ENCODE measurements at places on chromosomes 1 and 21.

DNA sequence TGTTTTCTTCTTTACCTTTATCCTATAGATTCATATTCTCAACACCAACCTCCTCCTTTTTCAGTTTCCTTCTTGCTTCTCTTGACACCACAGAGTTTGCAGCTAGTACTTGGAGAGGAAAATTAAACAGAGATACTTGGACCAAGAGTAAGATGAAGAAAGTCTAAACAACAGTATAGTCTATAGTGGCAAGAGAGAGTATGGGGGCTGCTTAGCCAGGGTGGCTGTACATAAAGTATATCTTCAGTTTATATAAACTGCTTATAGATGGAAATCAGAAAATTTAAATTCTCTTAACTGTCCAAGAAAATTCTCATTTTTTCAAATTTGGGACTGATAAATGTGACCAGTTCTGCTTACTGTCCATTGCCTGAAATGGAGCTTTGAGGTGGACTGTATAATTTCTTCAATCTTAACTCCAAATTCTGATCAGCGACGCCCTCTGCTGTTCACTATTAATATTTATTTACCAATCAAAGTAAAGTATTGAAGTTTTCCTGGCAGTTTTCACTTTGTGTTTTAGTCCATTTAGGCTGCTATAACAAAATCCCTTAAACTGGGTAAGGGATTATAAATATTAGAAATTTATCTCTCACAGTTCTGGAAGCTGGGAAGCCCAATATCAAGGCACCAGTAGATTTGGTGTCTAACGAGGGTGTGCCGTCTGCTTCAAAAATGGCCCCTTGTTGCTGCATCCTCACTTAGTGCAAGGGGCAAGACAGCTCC, 14.8 kb upstream of the METTL18 start:
- DNase-seq = peak; percentile 41

- no peak for DNase-seq
These were observed 1.3 kb downstream of the KMO start for GRCh38 chr1:241533326-241534115.

DNA sequence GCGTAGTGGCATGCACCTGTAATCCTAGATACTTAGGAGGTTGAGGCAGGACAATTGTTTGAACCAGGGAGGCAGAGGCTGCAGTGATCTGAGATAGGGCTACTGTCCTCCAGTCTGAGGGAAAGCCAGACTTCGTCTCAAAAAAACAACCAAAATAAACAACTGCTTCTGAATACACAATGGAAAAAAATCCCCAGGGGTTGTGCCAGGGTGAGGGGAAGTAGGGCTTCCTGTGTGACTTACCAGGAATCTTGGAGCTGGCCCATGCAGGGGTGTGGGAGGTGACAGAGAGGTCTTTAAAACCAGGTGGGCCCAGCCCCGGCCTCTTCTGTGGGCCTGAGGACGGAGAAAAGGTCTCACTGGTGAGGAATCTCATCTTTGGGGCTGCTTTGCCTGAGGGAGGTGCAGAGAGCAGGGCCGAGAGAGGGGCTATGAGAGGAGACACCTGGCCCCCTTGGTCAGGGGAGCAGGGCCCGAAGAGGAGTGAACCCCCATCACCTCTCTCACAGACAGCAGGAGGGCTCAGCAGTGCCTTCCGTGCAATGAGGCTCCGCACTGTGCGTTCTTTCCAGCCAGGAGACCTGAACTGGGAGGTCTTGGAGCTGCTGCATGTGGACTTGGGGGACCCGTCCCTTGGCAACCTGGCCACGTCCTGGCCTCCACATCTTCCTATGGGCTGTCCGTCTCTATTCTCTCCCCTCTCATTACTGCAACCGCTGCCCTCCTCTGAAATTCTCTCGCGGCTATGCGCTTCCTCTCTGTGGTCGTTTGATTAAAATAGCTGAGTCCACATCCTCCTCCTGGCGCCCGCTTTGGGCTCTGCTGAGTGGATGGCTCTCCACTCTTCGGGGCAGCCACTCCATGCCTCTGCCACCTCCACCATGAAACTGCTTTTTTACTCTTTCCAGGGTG, 10.7 kb downstream of the PLA2G5 start:
- DNase-seq = no peak

GRCh38 chr1:36124404-36125128, 456 bp downstream of the COL8A2 start:
- no peak for DNase-seq

GRCh38 chr1:202854787-202855186, 34.2 kb downstream of the RABIF start:
- no peak for DNase-seq

- DNase-seq = no peak
These were observed 17.6 kb downstream of the SHISA4 start for GRCh38 chr1:201906336-201906735.

DNA sequence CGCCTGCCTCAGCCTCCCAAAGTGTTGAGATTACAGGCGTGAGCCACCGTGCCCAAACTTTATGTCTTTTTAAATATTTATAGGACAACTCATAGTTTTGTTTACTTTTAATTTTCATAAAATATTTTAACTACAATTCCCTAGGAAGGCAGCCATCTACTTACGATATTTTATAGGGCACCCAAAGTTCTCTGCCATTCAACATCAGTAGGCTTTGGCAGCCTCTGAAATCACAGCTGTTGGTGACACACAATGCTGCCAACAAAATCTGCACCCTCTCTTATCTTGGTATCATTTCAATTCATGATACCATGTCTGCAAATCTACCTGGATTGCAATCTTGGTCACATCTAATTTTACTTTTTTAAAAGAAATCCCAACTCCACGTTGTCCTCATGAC, 27.1 kb upstream of the ERO1B start:
- DNase-seq = no peak

GRCh38 chr1:31397360-31398095, 15.5 kb upstream of the SERINC2 start:
- peak; percentile 74 for DNase-seq

DNA sequence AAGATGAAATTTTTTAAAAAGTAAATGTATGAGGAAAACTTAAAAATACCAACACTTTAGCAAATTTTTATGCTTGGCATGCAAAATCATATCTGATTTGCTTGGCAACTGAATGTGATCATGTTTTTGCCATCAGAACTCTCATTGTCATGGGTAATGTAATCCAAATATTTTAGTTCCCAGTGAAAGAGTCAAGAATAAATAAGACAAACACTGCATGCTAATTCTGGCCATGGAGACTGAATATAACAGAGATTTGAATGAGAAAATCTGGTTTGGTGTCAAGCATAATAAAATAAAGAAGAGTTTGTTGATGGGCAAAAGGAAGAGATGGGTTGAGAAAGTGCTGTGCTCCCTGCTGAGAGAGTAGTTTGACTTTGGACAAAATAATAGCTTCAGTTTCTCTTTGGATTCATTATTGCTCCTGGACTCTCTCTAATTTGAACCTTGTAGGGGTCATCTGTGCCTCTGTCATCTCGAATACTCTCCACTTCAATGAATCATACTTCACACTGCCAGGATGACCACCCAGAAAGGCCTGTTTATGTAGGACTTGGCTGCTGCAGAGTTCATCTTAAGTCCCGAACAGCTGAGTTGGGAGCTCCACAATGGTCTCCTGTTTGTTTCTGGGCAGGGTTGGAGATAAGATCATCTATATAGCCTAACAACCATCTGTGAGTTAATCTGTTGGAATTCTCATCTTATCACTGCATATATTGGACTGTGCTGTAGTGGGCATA, 34.4 kb downstream of the ADAMTS1 start:
- DNase-seq = no peak

DNA sequence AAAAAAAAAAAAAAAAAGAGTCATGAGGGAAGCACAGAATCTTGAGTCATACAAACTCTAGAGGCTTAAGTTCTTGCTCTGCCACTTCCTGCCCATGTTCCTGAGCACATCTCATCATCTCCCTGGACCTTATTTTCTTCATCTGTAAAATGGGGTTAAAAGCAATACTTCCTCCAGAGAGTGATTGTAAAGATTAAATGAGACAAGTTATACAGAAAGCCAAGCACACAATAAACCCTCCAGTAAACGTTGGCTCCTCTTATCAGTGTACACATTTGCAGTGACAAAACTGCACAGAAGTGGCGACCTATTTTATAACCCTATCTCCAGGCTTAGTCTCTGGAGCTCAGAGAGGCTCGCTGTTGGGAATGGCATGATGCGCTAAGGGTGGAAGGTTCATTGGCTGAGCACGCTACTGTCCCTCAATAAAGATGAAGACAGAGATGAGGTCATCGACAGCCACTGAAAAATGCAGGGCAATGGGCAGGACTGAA, 82.1 kb downstream of the RRAGC start:
- no peak for DNase-seq

DNA sequence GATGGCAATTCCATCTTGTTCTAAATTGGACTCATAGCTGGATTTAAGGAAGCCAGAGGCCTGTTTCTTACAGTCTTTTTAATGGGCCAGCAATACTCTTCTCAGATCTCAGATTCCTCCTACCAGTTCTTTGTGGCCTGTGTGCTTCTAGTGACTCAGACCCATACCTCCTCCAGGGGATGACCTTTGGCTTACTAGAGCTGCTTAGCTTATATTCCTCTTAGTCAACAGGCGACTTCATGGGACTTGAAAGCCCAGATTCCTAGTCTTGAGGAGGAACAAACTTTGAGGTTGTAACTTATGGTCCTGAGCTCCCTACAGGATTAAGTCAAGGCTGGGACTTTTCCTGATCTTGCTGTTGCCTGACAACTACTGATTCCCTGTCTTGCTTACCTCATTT, 12.4 kb upstream of the PAPPA2 start:
- no peak for DNase-seq

- DNase-seq = peak; percentile 90
These were observed 13.0 kb downstream of the IFI6 start for GRCh38 chr1:27658951-27659496.

GRCh38 chr1:38433084-38433722, 386.6 kb upstream of the POU3F1 start:
- no peak for DNase-seq

- peak; percentile 43 for DNase-seq
These were observed 45.9 kb downstream of the KIAA0040 start for GRCh38 chr1:175146529-175147213.

GRCh38 chr1:26789931-26790330, 2.2 kb downstream of the PIGV start:
- no peak for DNase-seq

DNA sequence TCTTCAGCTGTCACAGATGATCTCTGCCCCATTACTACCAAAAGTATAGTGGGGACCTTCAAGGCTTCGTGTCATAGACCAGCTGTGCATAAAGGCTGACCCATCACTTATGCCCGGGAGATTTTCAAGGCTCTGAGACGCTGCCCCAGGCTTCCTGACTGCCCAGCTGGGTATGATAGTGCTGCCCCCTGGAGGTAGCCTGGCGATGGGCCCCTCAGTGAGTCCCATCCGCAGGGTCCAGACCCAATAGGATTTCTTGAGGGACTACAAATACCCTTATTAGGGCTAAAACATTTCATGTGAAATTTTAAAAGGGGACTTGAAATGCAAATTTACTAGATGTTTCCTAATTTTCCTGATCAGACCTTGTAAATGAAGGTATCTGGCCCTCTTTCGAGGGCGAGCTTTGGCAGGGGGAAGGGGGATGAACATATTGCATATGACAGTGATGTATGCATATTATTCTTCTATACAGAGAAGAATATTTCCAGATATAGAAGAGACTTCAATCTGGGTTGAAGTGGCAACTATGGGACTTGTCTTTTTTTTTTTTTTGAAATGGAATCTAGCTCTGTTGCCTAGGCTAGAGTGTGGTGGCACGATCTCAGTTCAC, 11.7 kb upstream of the FCMR start:
- DNase-seq = no peak

All from AG10803 (cell line).